ENCODE measurements at places on chromosomes 13 and 19.

DNA sequence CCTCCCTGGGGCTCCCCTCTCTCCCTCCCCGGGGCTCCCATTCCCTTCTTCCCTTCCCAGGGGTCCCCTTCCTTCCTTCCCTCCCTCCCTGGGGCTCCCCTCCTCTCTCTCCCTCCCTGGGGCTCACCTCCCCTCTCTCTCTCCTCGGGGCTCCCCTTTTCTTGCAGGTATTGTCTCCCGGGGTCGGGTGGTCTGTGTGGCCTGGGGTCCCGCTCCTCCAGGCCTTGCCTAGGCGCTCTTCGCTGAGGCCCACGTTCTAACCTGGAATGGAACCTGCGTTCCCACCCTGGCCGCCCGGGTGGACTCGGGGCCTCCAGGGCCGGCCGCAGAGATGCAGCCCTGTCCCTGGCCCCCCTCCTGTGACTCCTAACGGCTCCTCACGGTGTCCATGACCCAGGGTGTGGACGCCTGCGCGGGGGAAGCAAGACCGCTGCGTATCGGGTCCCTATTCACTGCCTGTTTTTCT, 940 bp upstream of the DCUN1D2 start:
- no peak for DNase-seq

GRCh38 chr13:73737214-73737613, 397.0 kb downstream of the KLF12 start:
- no peak for DNase-seq

GRCh38 chr19:9406798-9407352, 28.5 kb downstream of the ZNF266 start:
- peak; percentile 33 for DNase-seq

DNA sequence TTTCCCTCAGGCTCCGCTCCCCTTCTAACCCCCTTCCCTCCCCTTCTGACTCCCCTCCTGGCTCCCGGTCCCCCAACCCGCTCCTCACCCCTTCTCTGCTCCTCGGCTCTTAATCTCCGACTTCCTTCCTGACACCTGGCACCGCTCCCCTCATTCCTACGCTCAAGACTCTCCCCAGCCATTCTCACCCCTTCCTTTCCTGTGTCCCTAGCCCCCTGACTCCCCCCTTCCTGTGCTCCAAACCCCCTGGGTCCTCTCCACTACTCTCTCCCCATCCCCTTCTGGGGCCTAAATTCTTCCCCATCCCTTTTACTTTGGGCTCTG, 658 bp downstream of the CLPP start:
- DNase-seq, result peak; percentile 8

DNA sequence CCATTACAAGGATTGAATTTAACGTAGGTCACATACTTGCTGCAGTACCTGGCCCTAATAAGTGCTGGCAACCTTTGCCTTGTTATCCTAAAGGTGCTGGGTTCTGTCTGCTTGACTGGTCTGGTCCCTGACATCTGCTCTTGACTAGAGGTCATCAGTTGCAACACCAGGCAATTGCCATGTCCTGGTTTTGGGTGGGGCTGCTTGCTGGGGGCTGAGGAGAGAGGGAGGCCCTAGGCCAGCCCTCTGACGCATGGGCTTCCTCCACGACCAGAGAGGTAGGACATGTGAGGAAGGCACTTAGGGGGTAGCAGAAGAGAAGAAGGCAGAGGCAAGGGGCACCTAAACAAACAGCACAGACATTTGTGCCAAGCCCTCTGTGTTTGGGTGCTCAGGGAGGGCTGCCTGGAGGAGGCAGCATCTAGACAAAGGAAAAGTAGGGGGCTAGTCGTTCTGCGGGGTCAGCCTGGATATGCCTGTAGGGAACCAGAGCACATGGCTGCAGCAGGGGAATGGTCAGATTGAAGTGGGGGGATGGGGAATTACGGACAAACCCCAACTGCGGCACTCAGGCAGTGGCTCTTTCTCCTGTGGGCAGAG, 21.7 kb downstream of the VSTM2B start:
- DNase-seq, result no peak

All from CD4-positive, alpha-beta T cell treated with Interleukin-1 beta for 1 hour (primary cell).